ENCODE measurements at places on chromosomes 5 and 9.

- H3K27me3 ChIP-seq: no peaks in the 10 kb centered on the region
- no peaks in the 10 kb centered on the region for H3K36me3 ChIP-seq
- no peak overlapping the region for H3K4me3 ChIP-seq
- H3K4me1 ChIP-seq: no peaks in the 10 kb centered on the region
Measured at GRCh38 chr9:133835262-133835901, 97.2 kb upstream of the SARDH start.

- H3K36me3 ChIP-seq: no peaks in the 10 kb centered on the region
- peak; percentile 76 for DNase-seq
- H3K4me3 ChIP-seq: peak overlapping the region; percentile 83
- H3K27ac ChIP-seq: peak overlapping the region; percentile 96
- H3K4me1 ChIP-seq: peaks cover 28% of the 10 kb centered on the region
- no peaks in the 10 kb centered on the region for H3K27me3 ChIP-seq
Measured at GRCh38 chr9:127979333-127980059, 1.3 kb downstream of the EEIG1 start.

DNA sequence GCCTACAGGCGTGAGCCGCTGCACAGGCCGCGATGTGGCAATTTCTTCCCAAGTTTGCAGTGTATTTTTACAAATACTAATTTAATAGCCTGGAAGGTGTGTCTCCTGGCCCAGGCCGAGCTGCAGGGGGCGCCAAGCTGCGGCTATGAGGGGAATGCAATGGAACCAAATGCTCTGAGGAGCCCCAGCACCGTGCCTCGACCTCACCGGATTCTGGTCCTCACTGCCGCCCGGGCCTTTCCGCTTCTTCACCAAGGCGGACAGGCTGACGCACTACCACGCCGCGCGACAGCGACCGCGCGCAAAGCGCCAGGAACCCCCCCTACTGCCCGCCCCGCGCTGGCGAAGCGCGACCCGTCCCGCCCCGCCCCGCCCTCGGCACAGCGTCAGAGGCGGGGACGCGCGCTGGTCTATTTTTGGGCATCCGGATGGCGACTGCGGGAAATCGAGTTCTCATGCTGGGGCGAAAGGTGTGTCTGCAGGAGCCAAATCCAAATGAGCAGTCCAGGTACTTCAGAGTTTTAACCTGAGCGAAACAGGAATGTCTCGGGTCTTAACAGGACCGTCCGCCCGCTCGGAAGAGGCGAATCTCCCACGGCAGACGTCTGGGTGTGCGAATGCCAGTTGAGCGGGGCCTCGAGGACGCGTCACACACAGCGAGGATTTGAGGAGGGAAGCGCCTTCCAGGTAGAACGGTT lies 31.7 kb upstream of the PRXL2C start:
- H3K27me3 ChIP-seq: no peaks in the 10 kb centered on the region
- peak; percentile 76 for DNase-seq
- no peaks in the 10 kb centered on the region for H3K36me3 ChIP-seq
- H3K4me3 ChIP-seq: peak overlapping the region; percentile 32
- H3K27ac ChIP-seq: peak overlapping the region; percentile 9

DNA sequence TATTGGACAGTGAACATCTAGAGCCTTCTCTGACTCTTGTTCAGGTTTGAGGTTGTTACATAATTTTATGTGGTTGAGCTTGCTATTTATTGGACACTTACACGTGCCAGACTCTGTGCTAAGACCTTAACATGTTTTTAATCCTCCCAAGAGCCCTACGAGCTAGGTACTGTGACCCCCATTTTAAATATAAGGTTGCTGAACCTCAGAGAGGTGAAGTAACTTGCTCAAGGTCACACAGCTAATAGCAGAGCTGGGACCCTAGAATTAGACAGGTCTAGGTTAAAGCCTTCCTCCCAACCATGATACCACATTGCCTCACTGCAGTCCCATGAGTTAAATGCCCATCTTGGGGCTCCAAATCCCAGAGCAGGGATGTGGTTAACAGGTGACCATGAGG lies 135.7 kb upstream of the PITX1 start:
- H3K4me1 ChIP-seq: no peaks in the 10 kb centered on the region
- no peak for DNase-seq

DNA sequence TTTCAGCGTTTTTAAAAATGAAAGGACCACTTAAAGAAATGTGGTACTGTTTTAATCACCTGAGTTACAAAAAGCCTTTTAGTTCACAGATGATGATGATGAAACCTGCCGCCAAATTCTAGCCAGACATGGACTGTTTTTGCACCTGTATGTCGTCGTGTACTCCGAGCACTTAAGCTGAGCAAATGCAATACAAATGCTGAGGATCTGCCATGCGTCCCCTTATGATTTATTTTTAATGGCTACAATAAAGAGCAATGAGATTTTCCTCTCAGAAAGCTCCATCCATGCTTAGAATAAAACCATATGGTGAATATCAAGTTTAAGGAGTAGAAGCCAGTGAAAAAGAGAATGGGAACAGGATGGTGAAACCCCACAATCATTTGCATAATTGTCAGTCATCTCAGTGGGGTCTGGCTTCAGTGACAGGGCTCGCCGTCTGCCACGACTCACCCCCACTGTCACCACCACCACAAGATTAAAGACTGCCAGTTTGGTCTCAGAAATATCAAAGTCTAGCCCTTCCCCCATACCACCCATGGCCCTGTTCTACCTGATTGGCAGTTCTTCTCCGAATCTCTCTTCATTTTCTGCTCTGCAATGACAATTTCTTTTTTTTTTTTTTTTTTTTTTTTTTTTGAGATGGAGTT lies 159.9 kb downstream of the GOLPH3 start:
- no peak for DNase-seq
- no peaks in the 10 kb centered on the region for H3K27me3 ChIP-seq
- no peaks in the 10 kb centered on the region for H3K36me3 ChIP-seq

DNA sequence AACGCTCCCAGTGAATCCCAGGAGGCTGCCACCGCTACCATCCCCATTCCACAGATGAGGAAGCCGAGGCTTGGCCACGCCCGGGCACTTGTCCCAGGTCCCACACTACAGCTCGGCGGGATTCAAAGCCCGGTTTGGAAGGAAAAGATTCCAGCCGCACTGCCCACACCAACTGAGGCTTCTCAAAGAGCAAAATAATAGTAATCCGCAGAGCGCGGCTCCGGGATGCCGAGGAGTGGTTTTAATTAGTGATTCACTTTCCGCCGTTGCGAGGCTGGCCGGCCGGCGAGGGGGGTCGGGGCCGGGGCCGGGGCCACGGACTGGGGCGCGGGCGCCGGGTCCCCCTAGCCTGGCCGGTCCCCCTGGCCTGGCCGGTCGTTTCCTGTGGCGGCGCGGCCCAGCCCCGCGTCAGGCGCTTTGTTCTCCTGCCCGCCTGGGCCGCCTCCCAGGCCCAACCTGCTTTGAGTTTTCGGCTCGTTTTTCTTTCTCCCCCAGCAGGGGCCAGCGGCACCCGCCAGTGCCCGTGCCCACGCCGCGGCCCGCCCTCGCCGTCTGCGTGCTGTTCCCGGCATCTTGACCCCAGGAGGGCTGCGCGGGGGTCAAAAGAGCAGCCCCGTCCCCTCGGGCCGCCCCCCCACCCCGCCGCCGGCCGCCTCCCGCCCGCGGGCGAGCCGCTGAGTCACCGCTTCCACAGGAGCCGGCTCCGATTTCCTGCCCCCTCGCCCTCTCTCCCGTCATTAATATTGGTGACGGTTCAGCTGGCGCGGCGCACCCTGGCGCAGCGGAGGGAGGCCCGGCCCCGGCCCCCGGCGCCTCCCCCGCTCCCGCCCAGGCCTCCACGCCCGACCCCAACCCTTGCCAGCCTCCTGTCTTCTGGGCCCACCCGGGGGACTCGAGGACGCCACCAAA lies 31.2 kb downstream of the FGF18 start:
- no peak overlapping the region for H3K27ac ChIP-seq
- DNase-seq: peak; percentile 33
- peak overlapping the region; percentile 40 for H3K4me3 ChIP-seq
- H3K27me3 ChIP-seq: no peaks in the 10 kb centered on the region
- H3K4me1 ChIP-seq: no peaks in the 10 kb centered on the region

DNA sequence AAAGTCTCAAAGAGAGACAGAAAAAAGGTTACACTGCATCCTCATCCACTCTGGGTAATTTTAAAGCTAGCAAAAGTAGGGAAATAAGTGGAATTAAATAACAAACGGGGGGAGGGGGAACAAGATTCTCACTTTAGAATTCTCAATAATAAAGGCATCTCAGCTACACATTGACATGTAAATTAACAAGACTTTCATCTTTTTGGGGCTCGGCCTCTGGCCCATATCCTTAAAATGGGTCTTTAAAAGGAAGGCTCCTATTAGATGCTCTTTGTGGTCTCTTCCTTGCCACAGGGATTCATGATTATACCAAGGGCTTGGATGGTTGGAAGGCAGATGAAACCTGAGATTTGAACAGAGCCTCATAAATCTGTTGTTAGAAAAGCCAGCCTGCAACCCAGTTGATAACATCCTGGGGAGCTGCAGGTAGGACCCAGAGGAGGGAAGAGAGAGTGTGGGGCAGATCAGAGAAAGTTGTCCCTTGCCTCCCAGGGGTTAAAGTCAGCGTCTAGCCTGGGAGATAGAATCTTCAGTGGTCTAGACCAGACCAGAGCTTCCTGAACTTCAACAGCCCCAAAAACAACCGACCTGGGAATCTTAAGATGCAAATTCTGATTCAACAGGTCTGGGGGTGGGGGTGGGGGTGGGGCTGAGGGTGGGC lies 135.9 kb downstream of the GCNT1 start:
- no peak for DNase-seq
- no peaks in the 10 kb centered on the region for H3K36me3 ChIP-seq
- H3K4me3 ChIP-seq: no peak overlapping the region
- no peaks in the 10 kb centered on the region for H3K4me1 ChIP-seq
- H3K27ac ChIP-seq: no peak overlapping the region

GRCh38 chr9:114776683-114777399 lies 29.0 kb downstream of the TNFSF15 start:
- no peak overlapping the region for H3K27ac ChIP-seq
- no peaks in the 10 kb centered on the region for H3K36me3 ChIP-seq
- H3K27me3 ChIP-seq: no peaks in the 10 kb centered on the region
- DNase-seq: no peak
- H3K4me3 ChIP-seq: no peak overlapping the region

- DNase-seq: no peak
- H3K4me3 ChIP-seq: no peak overlapping the region
- H3K36me3 ChIP-seq: no peaks in the 10 kb centered on the region
Measured at GRCh38 chr9:99211746-99212145, 10.0 kb downstream of the ALG2 start.

- no peaks in the 10 kb centered on the region for H3K27me3 ChIP-seq
- DNase-seq: no peak
- H3K27ac ChIP-seq: no peak overlapping the region
- no peaks in the 10 kb centered on the region for H3K36me3 ChIP-seq
- no peak overlapping the region for H3K4me3 ChIP-seq
- H3K4me1 ChIP-seq: no peaks in the 10 kb centered on the region
Measured at GRCh38 chr5:179387151-179388110, 42.2 kb upstream of the ADAMTS2 start.

Measured in colonic mucosa (tissue), 4 donors.